Cortex of kidney (tissue), 1 donor: ENCODE measurements at places on chromosomes 3 and 15.

GRCh38 chr3:143476965-143477640 is 357.5 kb downstream of the CHST2 start:
- DNase-seq, result no peak

- no peak for DNase-seq
Measured at GRCh38 chr3:72427624-72428023, 420.6 kb downstream of the SHQ1 start.

- DNase-seq, result no peak
Measured at GRCh38 chr3:196889844-196890708, 22.4 kb downstream of the SENP5 start.

GRCh38 chr3:107928084-107928445 is 162.8 kb downstream of the CD47 start:
- no peak for DNase-seq

GRCh38 chr3:154188846-154189245 is 67.7 kb downstream of the ARHGEF26 start:
- DNase-seq, result no peak

GRCh38 chr3:150081084-150081483 is 110.4 kb upstream of the PFN2 start:
- no peak for DNase-seq

GRCh38 chr3:82783194-82783593 is 1021.7 kb upstream of the GBE1 start:
- no peak for DNase-seq

GRCh38 chr15:98427321-98427720 is 221.0 kb upstream of the IGF1R start:
- no peak for DNase-seq
